Gastrocnemius medialis (tissue), 4 donors: ENCODE measurements at places on chromosomes 5 and 9.

- DNase-seq: no peak
Measured at GRCh38 chr9:69555802-69556201, 116.4 kb downstream of the APBA1 start.

DNA sequence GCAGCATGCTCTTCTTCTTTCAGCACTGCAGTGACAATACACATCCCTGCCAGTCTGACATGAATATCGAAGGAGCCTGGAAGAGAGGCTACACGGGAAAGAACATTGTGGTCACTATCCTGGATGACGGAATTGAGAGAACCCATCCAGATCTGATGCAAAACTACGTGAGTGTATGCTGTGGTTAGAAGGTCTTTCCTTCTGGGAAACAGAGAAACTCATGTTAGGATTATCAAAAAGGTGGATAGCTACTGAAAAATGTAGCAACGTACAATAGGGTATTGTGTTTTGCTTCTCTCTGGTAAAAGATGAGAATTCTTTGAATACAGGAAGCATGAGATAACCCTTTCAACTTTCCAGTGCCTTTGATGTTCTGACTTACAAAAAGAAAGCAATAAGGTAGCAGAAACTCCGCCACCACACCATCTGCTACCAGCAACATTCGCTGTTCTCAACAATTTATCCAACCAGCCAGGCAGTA is 133.3 kb downstream of the PCSK5 start:
- no peak for DNase-seq

DNA sequence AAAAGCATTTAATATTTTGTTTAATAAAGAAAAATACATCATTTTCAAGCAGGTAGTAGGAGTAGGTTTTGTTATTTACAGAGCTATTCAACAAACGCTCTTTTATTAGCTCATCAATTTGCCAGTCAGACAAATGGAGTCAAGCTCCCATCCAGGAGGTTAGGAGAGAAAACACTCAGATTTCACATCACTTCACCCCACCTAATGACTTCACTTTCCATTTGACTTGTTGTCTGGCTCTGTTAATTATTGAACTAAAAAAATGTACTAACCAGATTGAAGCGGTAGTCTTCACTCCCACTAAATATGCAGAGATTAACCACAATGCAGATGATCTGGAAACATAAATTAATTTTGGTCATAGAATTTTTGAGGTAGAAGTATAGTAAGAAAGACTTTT is 193.6 kb upstream of the VCAN start:
- DNase-seq: no peak

DNA sequence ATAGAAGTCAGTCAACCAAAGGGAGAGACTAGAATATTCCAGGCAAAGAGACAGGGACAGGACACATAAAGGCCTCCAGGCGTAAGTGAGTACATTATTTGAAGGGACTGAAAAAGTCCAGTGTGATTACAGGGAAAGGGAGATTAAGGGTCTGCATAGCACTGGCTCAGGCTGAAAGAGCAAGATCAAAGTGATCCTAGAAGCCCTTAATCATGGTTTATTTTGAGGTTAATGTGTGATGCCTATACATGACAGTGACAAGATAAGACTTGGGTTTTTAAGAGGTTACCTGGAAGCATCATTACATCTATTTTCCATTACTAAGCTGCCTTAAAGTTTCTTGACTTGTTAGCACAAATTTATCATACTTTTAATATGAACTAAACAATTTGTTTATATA is 25.8 kb downstream of the LMBRD2 start:
- no peak for DNase-seq

- DNase-seq: no peak
Measured at GRCh38 chr5:72036951-72037350, 70.3 kb upstream of the MAP1B start.

DNA sequence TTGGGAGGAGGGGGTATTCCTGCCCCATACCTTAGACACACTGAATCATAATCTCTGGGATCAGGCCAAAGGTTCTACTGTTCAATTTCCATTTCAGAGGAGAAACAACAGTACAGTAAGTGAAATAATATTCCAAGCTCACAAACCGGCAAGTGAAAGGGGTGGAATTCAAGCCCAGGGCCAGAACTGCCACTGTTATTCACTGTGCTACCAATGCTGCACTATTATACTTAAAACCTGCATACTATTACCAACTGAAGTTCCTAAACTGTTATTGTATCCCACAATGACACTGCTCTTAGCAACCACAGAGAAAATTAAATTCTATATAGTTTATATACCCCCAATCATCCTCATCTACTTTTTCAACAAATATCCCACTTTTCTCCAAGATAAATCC is 24.6 kb downstream of the SSBP2 start:
- DNase-seq: no peak

DNA sequence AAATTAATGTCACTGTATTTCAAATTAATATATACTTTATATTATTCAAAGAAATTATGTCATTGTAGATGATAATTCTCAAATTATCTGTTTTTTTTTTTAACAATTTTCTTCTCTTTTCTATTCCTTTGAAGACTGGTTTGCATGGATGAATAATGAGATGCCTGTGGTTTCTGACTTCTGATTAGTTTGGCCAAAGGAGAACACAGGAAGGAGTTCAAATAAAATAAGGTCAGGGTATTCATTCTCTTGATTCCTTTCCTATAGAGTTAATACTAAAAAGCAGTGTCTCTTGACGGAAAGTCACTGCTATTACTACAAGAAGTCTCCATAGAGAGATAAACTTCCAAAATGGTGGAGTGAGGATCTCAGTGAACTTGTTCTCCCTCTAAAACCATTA is 279.6 kb upstream of the FTMT start:
- no peak for DNase-seq

GRCh38 chr9:77449240-77450084 is 198.7 kb downstream of the GNA14 start:
- DNase-seq: no peak

GRCh38 chr9:7130266-7130820 is 372.6 kb downstream of the KDM4C start:
- DNase-seq: no peak
